Neural progenitor cell (in vitro differentiated cells): ENCODE measurements at places on chromosomes 4 and X.

DNA sequence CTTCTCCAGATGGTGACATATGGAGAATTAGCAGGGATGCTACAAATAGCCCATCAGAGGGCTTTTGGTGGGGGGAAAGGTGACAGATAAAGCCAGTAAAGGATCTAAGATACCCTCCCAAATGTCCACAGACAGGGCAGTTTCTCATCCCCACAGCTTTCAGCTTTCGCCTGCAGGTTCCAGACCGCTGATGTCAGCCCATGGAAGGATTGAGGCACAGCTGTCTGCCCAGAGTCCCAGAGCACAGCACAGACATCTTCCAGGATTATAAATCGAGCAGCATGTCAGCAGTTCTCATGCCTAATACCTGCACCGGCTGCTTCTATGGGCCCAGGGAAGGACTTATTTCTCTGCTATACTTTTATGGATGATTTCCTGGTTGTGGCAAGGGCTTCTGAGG is 96.7 kb upstream of the MXRA5 start:
- no peak for DNase-seq

DNA sequence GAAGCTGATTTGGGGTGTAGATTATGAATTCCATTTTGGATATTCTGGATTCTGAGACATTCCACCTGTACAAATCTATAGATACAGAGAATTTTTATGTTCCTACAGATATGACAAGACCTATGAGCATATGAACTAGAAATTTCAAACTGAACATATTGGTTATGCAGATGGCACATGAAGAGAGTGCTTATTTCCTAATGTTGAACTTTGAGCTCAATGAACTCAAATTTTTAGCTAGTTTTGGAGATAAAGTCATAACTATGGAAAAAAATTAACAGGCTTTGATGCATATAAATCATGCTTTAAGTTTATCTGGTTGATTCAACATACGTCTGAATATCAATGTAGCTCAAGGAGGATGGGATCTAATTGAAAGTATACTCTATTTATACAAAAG is 8.9 kb downstream of the CHIC2 start:
- DNase-seq, result no peak

DNA sequence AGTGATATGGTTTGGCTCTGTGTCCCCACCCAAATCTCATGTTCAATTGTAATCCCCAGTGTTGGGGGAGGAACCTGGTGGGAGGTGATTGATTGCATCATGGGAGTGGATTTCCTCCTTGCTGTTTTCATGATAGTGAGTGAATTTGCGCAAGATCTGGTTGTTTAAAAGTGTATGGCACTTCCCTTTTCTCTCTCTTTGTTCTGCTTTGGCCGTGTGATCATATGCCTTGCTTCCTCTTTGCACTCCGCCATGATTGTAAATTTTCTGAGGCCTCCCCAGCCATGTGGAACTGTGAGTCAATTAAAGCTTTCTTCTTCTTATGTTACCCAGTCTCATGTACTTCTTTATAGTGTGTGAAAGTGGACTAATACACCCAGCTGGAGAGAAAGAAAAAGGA is 113.0 kb upstream of the AADAT start:
- DNase-seq, result no peak

- no peak for DNase-seq
Observed at GRCh38 chrX:31522760-31523159, 450.9 kb upstream of the FTHL17 start.

GRCh38 chrX:134981910-134982309 is 8.9 kb upstream of the SMIM10 start:
- no peak for DNase-seq

- DNase-seq, result no peak
Observed at GRCh38 chr4:836003-836511, 10.1 kb upstream of the CPLX1 start.

DNA sequence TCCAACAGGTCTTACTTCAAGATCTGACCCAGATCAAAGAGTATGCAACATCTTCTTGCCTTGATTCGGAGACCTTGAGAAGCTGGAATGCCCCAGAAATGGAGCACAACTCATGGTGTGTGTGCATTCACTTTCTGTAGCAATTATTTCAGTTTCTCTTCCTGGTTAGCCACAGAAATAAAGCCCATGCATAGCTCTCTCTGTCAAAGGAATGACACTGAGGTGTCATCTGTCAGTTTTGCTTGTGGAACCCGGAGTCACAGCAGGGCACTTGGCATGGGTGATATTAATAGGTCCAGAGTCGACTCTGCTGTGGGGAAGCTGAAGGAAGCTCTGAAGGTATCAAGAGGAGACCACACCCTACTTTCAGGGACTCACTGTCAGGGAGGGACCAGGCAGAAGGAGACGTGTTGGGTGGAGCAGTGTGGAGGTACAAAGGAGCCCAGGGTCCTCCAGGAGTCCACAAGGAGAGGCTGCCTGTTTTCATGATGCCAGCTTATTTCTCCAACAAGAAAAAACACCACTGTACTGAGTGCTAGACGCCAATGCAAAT is 10.7 kb downstream of the CLNK start:
- no peak for DNase-seq
